Muscle of back (tissue), 13 donors: ENCODE measurements at places on chromosomes 2 and 18. TPM values are rescaled to one million over a fixed set of nuclear protein-coding genes. Genes with fewer than 3 reads are reported as not detected.

DNA sequence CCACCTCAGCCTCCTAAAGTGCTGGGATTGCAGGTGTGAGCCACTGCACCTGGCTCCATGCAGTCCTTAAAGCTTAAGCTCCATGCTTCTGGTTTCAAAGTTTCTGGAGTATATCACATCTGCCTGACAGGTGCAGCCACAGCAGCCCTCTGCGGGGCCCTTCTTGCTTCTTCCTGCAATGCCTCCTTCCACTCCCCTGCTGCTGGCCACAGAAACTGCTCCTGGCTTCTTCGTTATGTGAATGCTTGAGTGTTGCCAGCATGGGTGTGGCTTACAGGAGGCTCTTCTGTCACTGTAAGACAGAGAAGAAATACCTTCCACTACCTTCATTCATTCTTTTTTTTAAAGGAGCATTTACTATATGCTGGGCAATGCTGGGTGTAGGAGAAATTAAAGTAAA lies 10.1 kb upstream of the CCBE1 start:
- DNase-seq: no peak

DNA sequence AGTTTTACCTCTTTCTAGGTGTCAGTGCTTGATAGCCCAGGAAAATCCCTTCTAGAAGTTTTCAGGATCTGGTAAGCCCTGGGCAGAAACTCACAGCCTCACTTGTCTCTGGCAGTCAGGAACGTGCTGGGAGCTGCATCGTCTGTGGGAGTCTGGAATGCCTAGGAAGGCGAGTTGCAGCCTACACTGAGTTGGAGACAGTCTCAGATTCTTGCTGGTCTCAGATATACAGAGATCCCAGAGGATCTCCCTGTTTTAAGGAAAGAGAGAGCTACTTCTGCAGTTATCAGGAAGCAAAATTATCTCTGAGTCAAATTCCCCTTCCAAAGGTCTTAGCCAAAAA lies 104.4 kb upstream of the CDC42EP3 start:
- DNase-seq: peak; percentile 57

The CPLX4 gene
- polyA plus RNA-seq: not detected

DNA sequence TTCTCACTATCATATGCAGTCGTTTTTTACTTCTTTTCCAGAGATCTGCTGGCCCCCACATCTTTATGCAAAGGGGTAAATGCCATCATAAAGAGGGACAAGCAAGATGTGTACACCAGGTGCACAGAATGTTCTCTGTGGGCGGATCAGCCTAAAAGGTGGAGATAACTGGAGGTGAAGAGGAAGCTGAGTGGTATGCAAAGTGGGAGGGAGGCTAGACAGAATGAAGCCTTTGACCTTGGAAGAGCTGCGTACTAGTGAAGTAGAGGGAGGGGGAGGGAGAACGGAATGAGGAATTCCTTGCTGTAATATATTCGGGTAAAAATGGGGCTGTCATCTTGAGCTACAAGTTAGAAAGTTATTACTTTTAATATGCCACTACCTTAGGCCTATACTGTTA lies 287.5 kb upstream of the VRK2 start:
- DNase-seq: no peak

The MAP2 gene
- 12.1 TPM for polyA plus RNA-seq

- no peak for DNase-seq
Measured at GRCh38 chr2:1497122-1497611, 83.9 kb downstream of the TPO start.

DNA sequence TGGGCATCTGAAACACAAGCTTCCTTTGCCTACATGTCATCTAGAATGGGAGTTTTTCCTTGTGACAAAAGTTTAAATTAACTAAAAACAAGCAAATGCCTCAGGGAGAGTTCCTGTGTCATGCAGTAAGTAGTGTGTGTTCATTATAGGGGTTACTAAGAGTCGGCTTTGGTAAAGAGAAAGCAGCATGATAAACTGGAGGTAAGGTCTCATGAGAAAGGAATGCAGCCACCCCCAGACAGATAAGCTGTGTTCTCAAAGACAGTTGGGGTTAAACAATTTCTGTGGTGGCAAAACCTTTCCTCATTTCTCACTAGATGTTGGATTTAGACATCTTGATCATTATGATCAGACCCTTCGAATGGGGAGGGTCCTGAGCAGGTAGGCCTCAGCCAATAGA lies 129.7 kb downstream of the MAP4K4 start:
- no peak for DNase-seq

GRCh38 chr2:112168422-112169124 lies 30.4 kb downstream of the FBLN7 start:
- no peak for DNase-seq

The FNDC4 gene
- 11.0 TPM for polyA plus RNA-seq

GRCh38 chr2:234873828-234874173 lies 78.0 kb upstream of the SH3BP4 start:
- DNase-seq: no peak

The STARD6 gene
- not detected for polyA plus RNA-seq

GRCh38 chr18:24231773-24232735 lies 93.2 kb downstream of the CABYR start:
- DNase-seq: peak; percentile 28

GRCh38 chr18:72830109-72830508 lies 37.7 kb downstream of the NETO1 start:
- DNase-seq: no peak

The TMEM37 gene
- polyA plus RNA-seq: 7.2 TPM

The PLGLB2 gene
- polyA plus RNA-seq: 0.80 TPM

The GAD1 gene
- 0.74 TPM for polyA plus RNA-seq

DNA sequence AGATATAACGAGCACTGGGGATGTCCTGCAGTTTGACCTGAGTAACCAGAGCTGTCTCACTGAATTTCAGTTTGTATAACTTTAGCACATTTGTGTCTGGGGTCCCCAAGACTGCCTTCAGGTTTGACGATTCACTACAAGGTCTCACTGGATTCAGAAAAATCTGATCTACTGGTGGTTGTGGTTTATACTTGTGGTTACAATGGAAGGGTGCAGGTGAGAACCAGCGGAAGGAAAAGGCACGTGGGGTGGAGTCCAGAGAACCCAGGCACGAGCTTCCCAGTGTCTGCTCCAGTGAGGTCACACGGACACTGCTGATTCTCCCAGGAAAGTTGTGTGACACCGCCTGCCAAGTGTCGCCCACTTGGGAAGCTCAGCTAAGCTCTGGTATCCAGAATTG lies 126.0 kb downstream of the ZNF236 start:
- DNase-seq: no peak

DNA sequence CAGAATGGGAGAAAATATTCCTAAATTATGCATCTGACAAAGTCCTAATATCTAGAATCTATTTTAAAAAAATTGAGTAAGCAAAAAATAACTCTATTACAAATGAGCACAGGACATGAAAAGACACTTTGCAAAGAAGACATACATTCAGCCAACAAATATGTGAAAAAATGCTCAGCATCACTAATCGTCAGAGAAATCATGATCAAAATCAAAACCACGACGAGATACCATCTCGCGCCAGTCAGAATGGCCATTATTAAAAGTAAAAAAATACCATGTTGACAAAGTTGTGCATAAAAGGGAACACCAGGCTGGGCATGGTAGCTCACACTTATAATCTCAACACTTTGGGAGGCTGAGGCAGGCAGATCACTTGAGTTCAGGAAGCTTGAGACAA lies 63.5 kb downstream of the EVA1A start:
- DNase-seq: no peak

The STON1 gene
- polyA plus RNA-seq: 12.9 TPM

- DNase-seq: no peak
Measured at GRCh38 chr2:159925975-159926374, 128.0 kb upstream of the CD302 start.

The CERKL gene
- 5.9 TPM for polyA plus RNA-seq

GRCh38 chr2:149224543-149224942 lies 105.8 kb upstream of the LYPD6 start:
- no peak for DNase-seq

The OSBPL6 gene
- 5.5 TPM for polyA plus RNA-seq

The ARHGAP15 gene
- polyA plus RNA-seq: 11.2 TPM

DNA sequence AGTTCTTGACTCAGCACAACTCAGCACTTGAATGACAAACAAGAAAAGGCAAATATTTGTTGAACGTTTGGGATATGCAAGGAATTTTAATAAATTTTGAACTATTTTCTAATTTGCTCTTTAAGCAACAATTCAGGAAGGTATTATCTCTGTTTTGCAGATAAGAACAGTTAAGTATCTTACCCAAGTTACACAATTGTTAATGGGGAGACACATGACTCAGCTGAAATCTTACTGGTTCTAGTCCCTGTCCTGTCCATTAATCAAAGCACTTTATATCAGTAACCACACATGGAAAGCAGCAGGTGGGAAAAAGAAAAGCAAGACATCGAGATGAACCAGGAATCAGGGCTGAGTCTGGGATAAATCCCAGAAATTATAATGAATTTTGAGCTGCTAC lies 493.9 kb upstream of the PIK3C3 start:
- DNase-seq: no peak

DNA sequence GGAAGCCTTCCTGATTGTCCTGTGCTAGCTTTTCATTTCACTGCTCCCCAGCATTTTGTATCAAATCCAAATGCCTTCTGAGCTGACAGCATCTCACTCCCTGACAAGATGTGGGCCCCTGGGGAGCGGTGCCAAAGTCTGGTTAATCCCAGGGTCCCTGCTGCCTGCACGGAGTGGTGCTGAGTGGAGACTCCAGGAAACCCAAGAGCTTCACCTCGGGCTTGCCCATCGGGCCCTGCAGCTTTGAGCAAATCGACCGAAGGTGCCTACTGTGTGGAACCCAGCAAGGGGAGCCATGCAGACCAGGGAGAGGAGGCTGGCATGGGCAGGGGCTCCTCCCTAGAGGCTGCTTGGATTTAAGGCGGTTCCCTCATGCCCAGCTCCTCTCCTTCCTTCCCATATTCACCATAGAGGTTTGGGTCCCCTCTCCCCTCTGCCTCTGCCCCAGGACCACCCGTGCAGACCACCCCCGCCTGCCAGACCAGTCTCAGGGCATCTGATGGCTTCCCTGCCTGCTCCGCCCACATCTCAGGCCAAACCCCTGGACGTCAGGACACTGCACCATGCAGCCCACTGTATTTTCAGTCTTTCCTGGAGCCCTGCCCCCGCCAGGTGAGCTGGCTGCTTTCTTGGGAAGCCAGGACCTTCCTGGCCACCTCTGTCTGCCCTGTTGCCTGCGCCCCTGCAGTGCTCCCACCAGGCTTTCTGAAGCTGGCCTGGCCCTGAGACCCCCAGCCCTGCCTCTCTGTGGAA lies 37.8 kb downstream of the RRM2 start:
- DNase-seq: no peak

- DNase-seq: no peak
Measured at GRCh38 chr18:77112747-77113092, 19.9 kb downstream of the MBP start.

GRCh38 chr2:19178175-19178574 lies 180.2 kb downstream of the OSR1 start:
- no peak for DNase-seq

- no peak for DNase-seq
Measured at GRCh38 chr2:130810490-130810889, 26.2 kb upstream of the ARHGEF4 start.

GRCh38 chr2:216283038-216283900 lies 89.0 kb downstream of the MARCHF4 start:
- no peak for DNase-seq

DNA sequence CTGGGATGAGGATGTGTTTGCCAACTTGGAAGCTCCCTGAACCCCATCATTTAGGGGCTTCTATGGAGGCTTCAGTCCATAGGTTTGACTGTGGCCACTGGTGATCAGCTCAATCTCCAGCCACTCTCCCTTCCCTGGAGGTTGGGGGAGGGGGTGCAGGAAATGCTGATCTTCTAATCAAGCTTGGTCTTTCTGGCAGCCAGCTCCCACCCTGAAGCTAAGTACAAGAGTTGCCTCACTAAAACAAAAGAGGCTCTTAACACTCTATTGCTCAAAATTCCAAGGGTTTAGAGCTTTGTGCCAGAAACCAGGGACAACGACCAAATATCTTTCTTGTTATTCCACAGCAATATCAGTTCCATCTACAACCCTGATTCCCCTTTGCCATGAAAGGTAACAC lies 19.4 kb upstream of the MPPE1 start:
- DNase-seq: no peak

The CDH2 gene
- polyA plus RNA-seq: 8.4 TPM
